ENCODE measurements at places on chromosomes 2 and 18.

- no peak for DNase-seq
Observed at GRCh38 chr2:220228310-220229006, 601.0 kb downstream of the SLC4A3 start.

- DNase-seq, result no peak
Observed at GRCh38 chr18:34097312-34097711, 127.4 kb downstream of the NOL4 start.

DNA sequence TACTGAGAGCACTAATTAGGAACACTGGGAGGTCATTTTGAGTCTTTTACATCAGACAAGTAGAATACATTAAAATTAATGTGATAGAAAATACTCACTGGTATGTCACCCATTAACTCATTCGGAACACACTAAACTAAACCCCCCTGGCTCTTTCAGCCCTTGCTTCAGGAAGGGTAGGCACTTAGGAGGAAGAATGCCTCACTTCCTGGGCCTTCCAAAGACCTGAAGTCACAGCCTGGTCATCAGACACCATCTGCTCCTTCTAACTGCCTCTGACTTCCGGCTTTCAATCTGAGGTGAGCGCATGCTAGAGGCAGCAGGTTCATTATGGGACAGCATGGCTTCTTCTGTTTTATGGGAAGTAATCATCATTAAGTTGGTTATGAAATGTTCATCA, 451.4 kb downstream of the PID1 start:
- DNase-seq, result no peak

DNA sequence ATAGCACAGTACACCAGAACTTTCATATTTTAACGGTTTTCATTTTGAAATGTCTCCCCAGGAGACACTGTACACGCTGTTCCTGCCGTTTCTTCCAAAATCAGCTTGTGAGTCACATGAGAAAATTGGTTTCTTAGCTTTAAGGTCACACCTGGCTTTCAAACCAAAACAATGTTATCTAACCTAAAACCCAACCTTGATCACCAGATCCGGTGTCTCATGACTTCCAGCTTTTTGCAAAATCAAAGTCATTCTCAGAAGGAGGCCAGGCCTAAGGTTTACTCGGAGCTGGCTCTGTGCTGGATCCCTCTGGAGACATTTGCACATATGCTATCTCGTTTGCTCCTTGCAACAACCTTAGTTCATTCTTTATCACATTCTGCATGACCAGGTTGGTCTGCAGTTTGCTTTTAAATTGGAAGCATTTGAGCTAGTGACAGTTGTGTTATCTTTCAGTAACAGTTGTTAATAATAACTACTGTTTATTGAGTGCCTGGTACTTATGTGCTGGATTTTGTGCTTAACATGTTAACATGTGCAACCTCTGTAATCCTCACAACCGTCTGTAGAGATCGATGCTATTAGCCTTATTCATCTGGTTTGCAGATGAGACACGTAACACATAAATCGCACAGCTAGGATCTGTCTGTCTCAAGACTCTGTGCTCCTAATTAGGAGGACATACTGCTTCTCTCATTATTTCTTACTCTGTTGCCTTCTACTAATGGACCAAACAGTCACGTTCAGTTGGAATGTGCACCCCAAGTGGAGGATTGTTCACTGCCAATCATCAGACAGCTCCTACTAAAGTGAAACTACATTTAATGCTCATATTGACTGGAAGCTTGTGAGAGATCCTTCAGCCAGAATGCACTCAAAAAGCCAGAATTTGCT, 105.5 kb downstream of the RNF144A start:
- DNase-seq, result no peak

- no peak for DNase-seq
Observed at GRCh38 chr2:39375917-39376316, 61.2 kb downstream of the MAP4K3 start.

DNA sequence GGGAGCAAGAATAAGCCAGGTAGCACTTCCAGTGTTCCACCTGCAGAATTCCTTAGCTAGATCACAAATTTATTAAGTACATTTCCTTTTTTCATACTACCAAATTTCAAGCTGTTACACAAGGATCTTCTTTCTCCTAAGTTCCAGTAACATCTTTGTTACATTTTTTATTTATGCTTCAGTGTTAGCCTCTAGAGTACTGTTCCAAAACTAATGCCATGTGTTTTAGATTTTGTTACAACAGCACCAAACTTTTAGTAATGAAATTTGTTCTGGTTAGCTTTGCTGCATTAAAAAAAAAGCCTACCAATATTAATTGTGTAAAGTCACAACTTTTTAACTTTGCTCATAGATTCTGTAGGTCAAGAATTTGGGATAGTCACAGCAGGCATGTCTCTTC, 161.1 kb downstream of the CAMKMT start:
- DNase-seq, result no peak

DNA sequence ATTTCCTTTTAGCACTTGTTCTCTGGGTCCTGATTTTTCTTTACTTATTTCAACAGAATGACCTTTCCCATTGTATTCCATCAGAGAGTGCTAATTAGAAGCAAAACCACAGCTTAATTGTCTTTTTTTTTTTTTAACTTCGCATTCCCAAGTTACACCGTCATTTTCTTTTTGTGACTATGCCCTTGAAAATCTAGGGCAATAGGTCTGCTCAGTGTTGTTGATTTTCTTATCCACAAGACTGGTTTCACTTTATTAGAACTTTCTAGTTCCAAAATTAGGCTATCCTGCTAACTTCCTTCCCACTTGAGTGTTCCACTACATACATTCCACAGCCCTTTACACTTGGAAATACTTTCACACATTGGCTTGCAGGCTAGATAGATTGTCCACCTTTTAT, 18.7 kb upstream of the ADAM17 start:
- DNase-seq, result no peak

GRCh38 chr2:232488097-232488711, 570 bp upstream of the ECEL1 start:
- no peak for DNase-seq

- DNase-seq, result no peak
Observed at GRCh38 chr2:180352620-180353019, 345.5 kb upstream of the CWC22 start.

- DNase-seq, result no peak
Observed at GRCh38 chr2:194223218-194223617, 1433.8 kb upstream of the SLC39A10 start.

DNA sequence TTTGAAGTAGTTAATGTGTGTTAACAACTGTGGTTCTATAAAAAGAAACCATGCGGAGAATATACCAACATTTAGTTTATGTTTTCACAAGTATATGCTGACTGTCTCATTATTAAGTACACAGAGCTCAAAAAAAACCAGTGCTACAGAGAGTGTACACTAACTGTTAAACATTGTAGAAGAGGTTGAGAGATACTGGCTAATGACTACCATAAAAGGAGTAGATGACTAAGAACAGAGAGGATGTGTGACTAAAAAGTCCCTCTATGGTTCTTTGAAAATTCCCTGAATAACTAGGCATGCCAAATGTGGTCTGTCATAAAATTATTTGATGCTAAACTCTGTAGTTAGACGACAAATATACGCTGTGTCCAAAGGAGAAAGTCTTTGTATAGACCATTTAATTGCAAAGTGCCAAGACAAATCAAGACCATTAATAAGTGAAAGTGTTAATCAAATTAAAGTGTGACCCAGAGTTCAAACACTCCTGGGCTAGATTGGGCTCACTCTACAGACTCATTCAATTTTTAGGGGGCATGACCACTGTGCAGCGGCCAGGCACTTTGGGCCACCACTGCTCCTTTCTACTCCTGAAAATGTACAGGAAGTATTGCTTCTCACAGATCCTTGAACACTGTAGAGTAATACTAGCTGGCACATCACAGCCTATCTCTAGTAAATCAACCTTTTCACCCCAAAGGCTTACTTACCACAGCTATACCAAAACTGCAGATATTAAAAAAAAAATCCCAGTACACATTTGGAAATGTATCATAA, 45.1 kb upstream of the SERTAD2 start:
- no peak for DNase-seq

DNA sequence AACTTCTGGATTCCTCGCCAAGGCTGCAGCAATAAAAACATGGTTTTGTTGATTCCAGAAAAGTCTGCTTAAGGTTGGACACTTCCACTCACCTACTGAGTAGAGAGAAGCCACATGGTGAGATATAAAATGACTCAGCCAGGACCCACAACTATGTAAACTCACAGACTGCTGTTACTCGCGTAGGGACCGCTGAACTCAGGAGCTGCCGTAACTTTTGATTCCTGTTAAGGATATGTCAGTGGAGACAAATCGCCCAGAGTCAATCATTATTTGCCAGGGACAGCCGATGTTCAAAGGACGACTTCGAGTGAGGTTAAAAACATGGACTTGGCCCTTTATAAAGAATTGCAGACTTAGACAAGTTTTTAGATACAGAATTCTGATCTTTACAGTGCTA, 25.6 kb downstream of the CYB5A start:
- no peak for DNase-seq

DNA sequence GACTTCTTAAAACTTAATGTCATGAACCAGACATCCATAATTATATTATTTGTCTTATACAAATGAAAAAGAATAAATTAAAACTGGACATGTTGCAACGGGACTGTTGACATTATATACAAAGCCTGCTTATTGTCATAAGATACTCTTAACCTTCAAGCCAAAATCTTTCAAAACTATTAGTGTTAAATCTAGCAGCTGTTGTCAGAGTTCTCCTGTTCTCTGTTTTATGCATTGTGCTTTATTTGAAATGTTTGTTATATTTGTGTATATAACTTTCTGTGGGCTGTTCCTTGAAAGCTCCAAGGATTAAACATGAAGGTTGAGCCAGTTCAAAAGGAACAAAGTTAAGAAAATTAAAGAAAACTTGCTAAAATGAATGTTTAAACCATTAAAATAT, 335.5 kb upstream of the NT5C1B start:
- no peak for DNase-seq

- DNase-seq, result no peak
Observed at GRCh38 chr2:174779361-174779928, 15.2 kb upstream of the CHRNA1 start.

DNA sequence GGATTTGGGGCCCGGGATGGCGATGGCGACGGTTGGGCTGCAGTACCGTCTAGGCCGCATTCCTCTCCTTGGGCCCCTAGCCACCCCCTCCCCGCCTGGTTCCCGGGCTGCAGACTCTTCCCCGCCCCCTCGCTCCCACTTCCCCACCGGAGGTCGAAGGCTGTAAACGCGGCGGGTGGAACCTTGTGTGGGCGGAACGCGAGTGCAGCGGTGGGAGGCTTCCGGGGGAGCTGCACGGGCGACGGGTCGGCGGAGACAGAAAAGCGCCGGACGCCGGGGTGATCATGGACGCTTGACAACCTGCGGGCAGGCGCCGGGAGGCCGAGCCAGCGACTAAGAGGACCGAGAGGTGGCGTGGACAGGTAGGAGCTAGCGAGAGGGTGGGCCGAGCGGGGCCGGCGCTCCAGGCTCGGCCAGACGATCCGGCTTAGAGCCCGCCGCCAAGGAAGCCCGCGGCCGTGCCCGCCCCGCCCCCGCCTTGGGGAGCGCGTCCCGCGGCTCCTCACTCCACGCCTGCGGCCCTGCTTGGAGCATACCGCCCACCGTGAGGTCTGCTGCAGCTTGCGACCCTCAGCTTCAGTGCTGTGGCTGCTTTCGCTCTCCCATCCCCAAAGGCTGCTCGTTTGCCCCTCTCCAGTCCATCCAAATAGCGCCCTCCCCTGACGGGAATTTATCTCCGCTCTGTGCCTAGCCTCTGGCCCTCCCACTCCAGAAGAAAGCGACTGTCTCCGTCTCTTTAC, at the start of gene COPS7B:
Gene COPS7B, plus strand, starts transcription at position 269 of the 740 bp plus-strand sequence. CDS start 2,126 bp downstream, outside the sequence.
- DNase-seq, result peak; percentile 85

GRCh38 chr18:13762690-13763439, 36.4 kb downstream of the RNMT start:
- DNase-seq, result no peak

- DNase-seq, result peak; percentile 78
Observed at GRCh38 chr2:55112229-55113031, 62.2 kb upstream of the RTN4 start.

GRCh38 chr2:217966423-217967070, 36.2 kb downstream of the TNS1 start:
- no peak for DNase-seq

DNA sequence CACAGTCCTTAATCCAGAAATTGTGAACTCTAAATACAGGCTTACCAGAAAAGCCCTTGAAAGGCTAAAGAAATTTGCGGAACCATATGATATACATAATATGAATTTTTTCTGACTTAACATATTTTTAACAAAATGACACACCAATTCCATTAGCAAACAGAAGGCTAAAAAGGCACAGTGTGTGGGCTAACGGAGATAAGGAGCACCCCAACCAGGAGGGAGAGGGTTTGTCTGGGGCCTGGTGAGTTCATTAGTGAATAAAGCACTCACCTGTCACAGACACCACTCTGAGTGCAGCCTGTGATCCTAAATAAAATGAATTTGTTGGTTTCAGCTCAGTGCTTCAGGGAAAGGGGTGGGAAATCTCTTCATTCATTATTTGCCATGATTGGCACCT, 2.7 kb upstream of the FECH start:
- no peak for DNase-seq

Data from testis (tissue), 5 donors.